Uterus (tissue), 4 donors: ENCODE measurements at places on chromosomes 5 and 9. TPM values are rescaled to one million over a fixed set of nuclear protein-coding genes. Genes with fewer than 3 reads are reported as not detected.

The SEC61B gene
- total RNA-seq, result 244 TPM

The FBXO10 gene
- 12.9 TPM for total RNA-seq

The SVEP1 gene
- 63.5 TPM for total RNA-seq

The SH3PXD2B gene
- total RNA-seq, result 31.5 TPM

The TMC1 gene
- 0.90 TPM for total RNA-seq

The FOXI1 gene
- total RNA-seq, result not detected

The HTR4 gene
- total RNA-seq, result not detected

The LRRC14B gene
- not detected for total RNA-seq

The PCDHB10 gene
- 6.2 TPM for total RNA-seq

The DEPDC1B gene
- total RNA-seq, result 8.2 TPM

The SPINK4 gene
- total RNA-seq, result not detected

The MAMDC4 gene
- 0.26 TPM for total RNA-seq

- no peak for DNase-seq
- H3K4me3 ChIP-seq, result no peak overlapping the region
- H3K4me1 ChIP-seq, result no peaks in the 10 kb centered on the region
- no peaks in the 10 kb centered on the region for H3K27me3 ChIP-seq
Measured at GRCh38 chr9:87238545-87238944, 259.1 kb upstream of the DAPK1 start.

- peak overlapping the region; percentile 88 for H3K4me3 ChIP-seq
- no peaks in the 10 kb centered on the region for H3K4me1 ChIP-seq
- no peaks in the 10 kb centered on the region for H3K27me3 ChIP-seq
- H3K27ac ChIP-seq, result peak overlapping the region; percentile 96
Measured at GRCh38 chr5:115842089-115842935, 577 bp downstream of the AP3S1 start.

DNA sequence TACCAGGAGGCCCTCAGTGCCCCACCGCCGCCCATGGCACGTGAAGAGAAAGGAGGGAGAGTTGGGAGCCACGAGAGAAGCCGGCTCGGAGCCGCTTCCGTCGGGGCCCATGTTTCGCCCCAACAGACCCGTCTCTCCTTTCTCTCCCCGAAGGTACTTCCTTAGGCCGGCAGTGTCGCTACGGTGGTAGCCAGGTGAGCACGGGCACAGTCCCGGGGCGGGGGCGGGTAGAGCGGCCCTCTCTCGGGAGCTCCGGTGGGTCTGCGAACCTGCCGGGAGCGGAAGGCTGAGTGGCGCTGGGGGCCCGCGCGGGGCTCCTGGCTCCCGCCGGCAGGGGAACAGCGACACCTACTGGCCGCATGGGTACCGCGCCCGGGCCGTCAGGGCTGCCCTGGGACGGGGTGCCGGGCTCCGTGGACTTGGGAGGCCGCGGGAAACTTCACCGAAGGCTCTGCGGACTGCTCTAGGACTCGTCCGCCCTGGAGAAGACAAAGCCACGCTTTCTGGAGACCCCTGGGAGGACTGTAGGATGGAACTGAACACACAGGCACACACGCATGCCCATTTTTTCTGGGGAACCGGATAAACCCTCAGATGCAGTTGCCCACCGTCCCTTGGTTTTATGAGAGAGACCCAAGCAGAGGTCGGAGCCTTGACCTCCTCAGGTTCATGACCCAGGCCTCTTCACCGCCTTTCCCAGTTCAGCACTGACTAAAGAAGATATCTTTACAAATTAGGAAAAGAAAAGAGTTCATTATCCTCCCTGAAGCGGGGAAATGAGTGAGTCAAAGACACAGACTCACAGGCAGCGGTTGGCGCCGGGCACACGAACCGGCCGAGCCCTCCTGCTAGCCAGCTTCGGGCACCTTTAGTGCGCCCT is 202.5 kb downstream of the MEF2C start:
- no peaks in the 10 kb centered on the region for H3K36me3 ChIP-seq
- H3K4me3 ChIP-seq, result peak overlapping the region; percentile 14
- H3K4me1 ChIP-seq, result no peaks in the 10 kb centered on the region
- peak; percentile 65 for DNase-seq

GRCh38 chr5:72510610-72511181 is 3.5 kb upstream of the ZNF366 start:
- DNase-seq, result peak; percentile 49
- no peak overlapping the region for H3K27ac ChIP-seq
- no peaks in the 10 kb centered on the region for H3K36me3 ChIP-seq
- no peak overlapping the region for H3K4me3 ChIP-seq
- H3K27me3 ChIP-seq, result no peaks in the 10 kb centered on the region
- H3K4me1 ChIP-seq, result peaks cover 6% of the 10 kb centered on the region

GRCh38 chr5:139402561-139403158 is 1.2 kb downstream of the SPATA24 start:
- no peak overlapping the region for H3K4me3 ChIP-seq
- H3K4me1 ChIP-seq, result no peaks in the 10 kb centered on the region
- H3K27me3 ChIP-seq, result no peaks in the 10 kb centered on the region
- H3K27ac ChIP-seq, result peak overlapping the region; percentile 95
- H3K36me3 ChIP-seq, result no peaks in the 10 kb centered on the region

- H3K4me3 ChIP-seq, result no peak overlapping the region
- H3K36me3 ChIP-seq, result no peaks in the 10 kb centered on the region
- no peaks in the 10 kb centered on the region for H3K4me1 ChIP-seq
- no peak overlapping the region for H3K27ac ChIP-seq
Measured at GRCh38 chr5:39461007-39461682, 36.4 kb upstream of the DAB2 start.

DNA sequence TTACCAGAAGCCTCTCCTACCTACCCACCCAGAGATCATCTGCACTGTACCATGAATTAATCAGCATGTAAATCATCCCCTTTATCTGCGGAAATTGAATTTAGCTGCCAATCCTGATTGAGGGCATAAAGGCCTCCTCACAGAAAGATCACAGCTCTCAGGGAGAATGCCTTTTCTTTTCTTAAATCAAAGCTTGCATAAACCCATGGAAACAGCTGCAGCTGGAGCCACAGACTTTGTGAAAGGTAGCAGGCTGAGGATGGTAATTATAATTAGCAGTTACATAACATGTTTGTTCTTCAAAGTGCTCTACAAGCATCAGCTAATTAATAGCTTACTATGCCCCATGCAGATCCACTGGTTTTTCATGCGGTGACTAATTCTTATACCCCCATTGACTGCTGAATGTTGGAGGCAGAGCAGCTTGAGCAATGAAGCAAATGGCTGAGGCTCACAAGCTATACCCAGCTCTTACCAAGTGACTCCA is 54.6 kb downstream of the SUSD1 start:
- no peaks in the 10 kb centered on the region for H3K4me1 ChIP-seq
- no peak for DNase-seq
- no peak overlapping the region for H3K4me3 ChIP-seq

GRCh38 chr9:108550106-108550505 is 305.7 kb downstream of the ACTL7B start:
- H3K27me3 ChIP-seq, result no peaks in the 10 kb centered on the region
- H3K27ac ChIP-seq, result no peak overlapping the region
- no peaks in the 10 kb centered on the region for H3K4me1 ChIP-seq
- no peaks in the 10 kb centered on the region for H3K36me3 ChIP-seq
- no peak overlapping the region for H3K4me3 ChIP-seq

- no peaks in the 10 kb centered on the region for H3K27me3 ChIP-seq
- H3K27ac ChIP-seq, result no peak overlapping the region
- no peaks in the 10 kb centered on the region for H3K4me1 ChIP-seq
- H3K4me3 ChIP-seq, result no peak overlapping the region
Measured at GRCh38 chr5:139378101-139378825, 4.8 kb downstream of the SLC23A1 start.

DNA sequence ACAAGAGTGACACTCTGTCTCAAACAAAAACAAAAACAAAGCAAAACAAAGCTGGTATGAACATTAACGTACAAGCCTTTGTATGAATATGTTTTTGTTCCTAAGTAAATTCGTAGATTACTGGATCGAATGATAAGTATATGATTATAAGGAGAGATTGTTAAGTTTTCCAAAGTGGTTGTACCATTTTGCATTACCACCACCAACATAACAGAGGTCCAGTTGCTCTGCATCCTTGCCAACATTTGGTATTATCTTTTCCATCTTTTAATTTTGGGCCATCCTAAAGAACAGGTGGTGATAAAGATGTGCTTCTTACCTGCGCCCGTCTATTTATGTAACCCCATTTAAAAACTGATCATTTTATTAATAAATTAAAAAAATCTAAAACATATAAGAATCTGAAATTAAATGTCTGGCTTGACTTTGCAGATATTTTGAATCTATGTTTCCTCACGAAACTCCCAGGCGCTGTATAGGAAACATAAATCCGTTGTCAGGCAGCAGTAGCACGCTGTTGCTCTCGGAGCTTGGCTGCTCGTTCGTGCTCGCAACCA is 593 bp upstream of the NAA35 start:
- H3K27me3 ChIP-seq, result no peaks in the 10 kb centered on the region
- H3K4me3 ChIP-seq, result peak overlapping the region; percentile 62
- H3K36me3 ChIP-seq, result no peaks in the 10 kb centered on the region
- peak overlapping the region; percentile 88 for H3K27ac ChIP-seq
- H3K4me1 ChIP-seq, result peaks cover 8% of the 10 kb centered on the region

GRCh38 chr9:77819657-77820056 is 171.5 kb upstream of the GNA14 start:
- H3K4me1 ChIP-seq, result peaks cover 4% of the 10 kb centered on the region
- peak overlapping the region; percentile 57 for H3K27ac ChIP-seq
- no peak for DNase-seq
- H3K4me3 ChIP-seq, result no peak overlapping the region
- H3K36me3 ChIP-seq, result no peaks in the 10 kb centered on the region
- no peaks in the 10 kb centered on the region for H3K27me3 ChIP-seq

- no peak overlapping the region for H3K27ac ChIP-seq
- H3K4me3 ChIP-seq, result no peak overlapping the region
- DNase-seq, result no peak
- no peaks in the 10 kb centered on the region for H3K27me3 ChIP-seq
- H3K4me1 ChIP-seq, result no peaks in the 10 kb centered on the region
Measured at GRCh38 chr9:101092922-101093321, 64.4 kb downstream of the PLPPR1 start.

DNA sequence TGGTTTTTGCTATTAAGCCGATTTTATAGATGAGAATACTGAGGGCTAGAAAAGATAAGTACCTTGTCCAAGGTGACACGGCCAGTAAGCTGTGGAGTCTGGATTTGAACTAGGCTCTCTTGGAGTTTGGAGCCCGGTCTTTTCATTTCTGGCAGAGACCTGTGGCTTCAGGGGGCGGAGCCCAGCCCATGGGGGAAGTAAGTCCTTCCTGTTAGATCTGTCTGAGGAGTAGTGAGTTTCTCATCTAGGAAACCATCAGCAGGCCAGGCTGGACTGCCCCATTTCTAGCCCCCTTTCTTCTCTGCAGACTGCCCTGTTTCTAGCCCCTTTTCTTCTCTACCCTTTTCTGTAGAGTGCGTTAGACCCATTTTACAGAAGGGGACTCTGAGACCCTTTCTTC is 521 bp upstream of the PTGS1 start:
- DNase-seq, result no peak
- no peak overlapping the region for H3K27ac ChIP-seq
- no peak overlapping the region for H3K4me3 ChIP-seq

DNA sequence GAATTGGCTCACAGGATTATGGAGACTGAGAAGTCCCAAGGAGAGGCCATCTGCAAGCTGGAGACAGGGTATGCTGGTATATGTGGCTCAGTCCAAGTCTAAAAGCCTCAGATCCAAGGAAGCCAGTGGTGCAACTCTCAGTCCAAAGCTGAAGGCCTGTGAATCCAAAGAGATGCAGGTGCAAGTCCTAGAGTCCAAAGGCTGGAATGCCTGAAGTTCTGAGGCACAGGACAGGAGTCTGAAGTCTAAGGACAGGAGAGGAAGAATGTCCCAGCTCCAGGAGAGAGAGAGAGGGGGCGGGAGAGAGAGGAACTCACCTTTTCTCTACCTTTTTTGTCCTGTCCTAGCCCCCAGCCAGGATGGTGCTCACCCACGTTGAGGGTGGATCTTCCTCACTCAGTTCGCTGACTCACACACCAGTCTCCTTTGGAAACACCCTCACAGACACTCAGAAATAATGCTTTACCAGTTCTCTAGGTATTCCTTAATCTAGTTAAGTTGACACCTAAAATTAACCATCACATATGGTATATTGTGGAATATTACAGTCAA is 49.6 kb downstream of the KCNN2 start:
- no peak for DNase-seq
- no peaks in the 10 kb centered on the region for H3K27me3 ChIP-seq
- H3K4me1 ChIP-seq, result no peaks in the 10 kb centered on the region
- H3K27ac ChIP-seq, result no peak overlapping the region
- H3K4me3 ChIP-seq, result no peak overlapping the region

DNA sequence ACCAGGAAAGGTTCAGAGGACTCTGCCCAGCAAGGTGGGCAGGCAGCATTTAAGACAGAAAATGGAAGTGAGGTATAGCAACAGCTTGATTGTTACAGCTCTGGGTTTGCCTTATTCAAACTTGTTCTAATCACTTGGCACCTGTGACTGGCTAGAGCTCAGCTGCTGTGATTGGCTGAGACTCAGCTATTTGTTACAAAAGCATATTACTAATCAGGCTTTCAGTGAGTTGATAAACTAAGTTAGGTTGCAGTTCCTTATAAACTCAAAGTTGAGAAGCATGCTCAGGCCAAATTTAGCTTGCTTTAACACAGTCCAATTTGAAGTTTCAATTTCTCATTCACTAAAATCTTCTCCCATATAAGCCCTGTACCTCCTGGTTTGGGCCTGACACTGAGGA is 56.3 kb downstream of the GDA start:
- H3K27ac ChIP-seq, result no peak overlapping the region
- no peak overlapping the region for H3K4me3 ChIP-seq
- no peaks in the 10 kb centered on the region for H3K36me3 ChIP-seq
- H3K27me3 ChIP-seq, result no peaks in the 10 kb centered on the region
- H3K4me1 ChIP-seq, result no peaks in the 10 kb centered on the region
